ENCODE measurements at places on chromosomes 2 and 18. TPM values are rescaled to one million over a fixed set of nuclear protein-coding genes. Genes with fewer than 3 reads are reported as not detected.

- DNase-seq: peak; percentile 83
These were observed 845 bp upstream of the CDC42EP3 start for GRCh38 chr2:37672104-37672869.

- DNase-seq: no peak
These were observed 81.6 kb downstream of the PMS1 start for GRCh38 chr2:189865826-189866225.

DNA sequence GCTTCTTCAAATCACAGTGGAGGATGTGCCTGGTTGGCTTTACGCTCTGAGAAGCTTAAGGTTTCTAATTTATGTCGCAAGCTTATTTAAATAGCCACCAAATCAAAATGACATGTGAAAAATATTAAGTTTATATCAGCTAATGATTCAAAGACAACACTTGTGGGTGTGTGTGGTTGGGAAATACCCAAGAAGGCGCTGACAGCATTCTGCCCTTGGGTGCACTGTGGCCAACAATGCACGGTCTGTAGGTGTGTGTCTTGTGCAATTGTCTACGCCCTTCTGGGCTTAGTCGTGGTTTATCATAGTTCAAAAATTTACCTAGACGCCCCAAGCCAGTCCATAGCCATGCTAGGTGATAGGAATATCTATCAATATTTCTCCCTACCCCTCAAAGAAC is 60.9 kb downstream of the KCTD1 start:
- no peak for DNase-seq

Gene TMEM127
- total RNA-seq: 13.5 TPM

DNA sequence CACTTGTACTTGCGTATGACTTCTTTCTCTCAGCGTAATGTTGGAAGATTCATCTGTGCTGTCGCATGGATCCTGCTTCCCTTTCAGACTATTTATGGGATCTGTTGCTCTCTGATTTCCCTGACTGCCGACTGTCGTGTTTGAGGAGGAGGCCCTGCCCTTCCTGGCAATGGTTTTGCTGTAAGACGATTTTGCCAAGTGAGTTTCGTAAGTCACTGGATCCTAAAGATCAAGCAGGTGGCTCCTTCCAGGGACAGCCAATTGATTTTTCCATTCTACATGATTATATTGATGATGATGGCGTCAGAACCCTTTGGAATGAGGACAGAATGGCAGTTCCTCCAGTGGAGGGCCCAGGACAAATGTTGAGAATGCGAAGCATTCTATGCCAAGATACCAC is 8.7 kb upstream of the B3GNT2 start:
- DNase-seq: no peak

GRCh38 chr2:238299803-238300202 is 11.4 kb upstream of the PER2 start:
- DNase-seq: no peak

Gene MPHOSPH10
- total RNA-seq: 29.9 TPM

DNA sequence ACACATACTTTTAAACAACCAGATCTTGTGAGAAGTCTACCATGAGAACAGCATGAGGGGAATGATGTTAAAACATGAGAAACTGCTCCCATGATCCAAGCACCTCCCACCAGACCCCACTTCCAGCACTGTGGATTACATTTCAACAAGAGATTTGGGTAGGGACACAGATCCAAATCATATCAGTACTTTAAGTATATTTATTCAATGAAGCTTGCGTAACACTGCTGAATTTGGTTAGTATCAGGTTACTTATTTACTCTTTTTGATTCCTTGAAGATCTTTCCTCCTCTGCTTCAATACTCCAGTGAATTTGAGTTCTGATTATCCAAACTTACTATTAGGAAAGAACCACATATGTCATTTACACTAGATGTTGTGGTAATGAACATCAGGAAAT is 418.6 kb downstream of the PIK3C3 start:
- no peak for DNase-seq

Gene ALPI
- 2.9 TPM for total RNA-seq

Gene DYNC2LI1
- total RNA-seq: 44.1 TPM

Gene ZDBF2
- 24.6 TPM for total RNA-seq

- no peak for DNase-seq
These were observed 232.8 kb downstream of the KLHL29 start for GRCh38 chr2:23617811-23618215.

DNA sequence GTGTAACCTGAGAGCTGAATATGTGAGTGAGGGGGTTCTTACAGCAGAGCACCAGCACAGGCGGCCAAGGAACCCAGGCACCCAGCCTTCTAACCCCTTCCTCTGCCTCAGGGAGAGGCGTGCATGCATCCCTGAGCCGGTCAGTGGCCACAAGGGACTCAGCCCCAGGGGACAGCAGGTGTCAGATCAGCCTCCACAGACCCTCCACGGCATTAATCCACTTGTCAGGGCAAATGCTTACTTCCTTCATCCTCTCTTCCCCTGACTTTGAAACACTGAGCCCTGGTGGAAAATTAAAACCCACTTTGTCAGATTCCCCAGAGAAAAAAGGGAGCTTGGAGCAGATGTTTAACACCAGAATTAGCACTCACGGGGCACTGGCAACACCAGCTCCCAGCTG is 60.5 kb upstream of the SMAD2 start:
- no peak for DNase-seq

Gene RPS27A
- 636 TPM for total RNA-seq
